ENCODE measurements at places on chromosomes 12 and 14.

- DNase-seq, result peak; percentile 56
These were observed 149.0 kb upstream of the IGF1 start for GRCh38 chr12:102629262-102629888.

GRCh38 chr14:29311983-29312382 is 545.4 kb downstream of the FOXG1 start:
- peak; percentile 20 for DNase-seq

GRCh38 chr14:71891185-71891584 is 41.0 kb upstream of the RGS6 start:
- no peak for DNase-seq

GRCh38 chr14:37150414-37150813 is 22.0 kb downstream of the SLC25A21 start:
- DNase-seq, result peak; percentile 64

DNA sequence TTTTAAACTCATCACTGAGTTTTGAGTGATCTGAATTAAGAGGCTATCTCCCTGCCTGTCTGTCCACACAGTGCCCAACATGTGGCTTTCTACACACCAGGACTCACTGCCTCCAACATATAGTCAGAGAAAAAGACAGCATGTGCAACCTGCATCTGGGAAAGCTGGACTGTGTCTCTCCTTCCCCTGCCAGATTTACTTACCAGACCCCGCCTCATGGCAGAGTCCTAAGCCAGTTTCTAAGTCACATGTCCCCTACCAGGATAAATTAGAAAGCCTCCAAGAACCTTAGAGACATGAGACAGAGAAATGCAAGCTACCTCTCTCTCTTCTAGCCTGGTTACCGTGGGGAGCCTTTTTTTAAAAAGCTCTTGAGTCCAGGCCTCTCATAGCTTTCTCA is 2.7 kb upstream of the HDAC7 start:
- no peak for DNase-seq

DNA sequence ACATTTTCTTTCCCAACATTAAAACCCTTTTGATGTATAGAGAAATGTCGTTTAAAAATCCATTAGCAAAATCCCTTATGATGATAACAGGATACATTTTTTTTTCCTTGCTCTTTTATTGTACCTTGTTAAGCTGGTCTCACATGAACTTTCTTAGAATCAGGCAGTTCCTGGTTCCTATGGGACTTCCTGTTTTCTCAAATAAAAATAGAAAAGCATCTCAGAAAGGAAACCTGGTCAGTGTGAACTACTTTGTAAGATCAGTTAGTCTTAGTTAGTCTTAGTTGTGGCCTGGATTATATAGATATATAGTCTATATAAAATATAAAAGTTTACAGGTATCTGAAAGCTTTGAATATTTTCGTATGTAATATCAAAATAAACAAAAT is 40.3 kb downstream of the LEMD3 start:
- DNase-seq, result no peak

GRCh38 chr14:90651271-90651804 is 164.9 kb downstream of the TTC7B start:
- DNase-seq, result no peak

- no peak for DNase-seq
These were observed 126.8 kb upstream of the PRMT8 start for GRCh38 chr12:3364226-3364625.

GRCh38 chr12:61896436-61896835 is 363.8 kb upstream of the USP15 start:
- no peak for DNase-seq

DNA sequence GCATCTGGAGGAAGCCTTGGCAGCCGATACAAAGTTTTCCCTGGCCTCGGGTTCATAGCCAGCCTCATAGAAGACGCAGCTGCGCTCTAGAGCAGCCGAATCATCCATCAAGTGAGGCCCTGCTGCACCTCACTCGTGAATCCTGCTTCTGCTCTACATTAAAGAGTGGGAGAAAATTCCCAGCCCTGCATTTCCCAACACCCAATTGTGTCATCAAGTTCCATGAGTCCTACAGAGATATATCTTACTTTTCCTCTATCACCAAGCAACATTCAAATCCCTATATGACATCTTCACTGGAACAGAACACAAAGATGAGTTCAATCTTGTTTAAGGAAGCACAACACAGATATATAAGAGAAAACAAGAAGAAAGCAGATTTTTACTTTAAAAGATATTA is 139.3 kb downstream of the TTC7B start:
- no peak for DNase-seq

GRCh38 chr14:101726295-101726953 is 35.1 kb upstream of the PPP2R5C start:
- no peak for DNase-seq

- no peak for DNase-seq
These were observed 419.0 kb upstream of the FBXO33 start for GRCh38 chr14:39851202-39851601.

DNA sequence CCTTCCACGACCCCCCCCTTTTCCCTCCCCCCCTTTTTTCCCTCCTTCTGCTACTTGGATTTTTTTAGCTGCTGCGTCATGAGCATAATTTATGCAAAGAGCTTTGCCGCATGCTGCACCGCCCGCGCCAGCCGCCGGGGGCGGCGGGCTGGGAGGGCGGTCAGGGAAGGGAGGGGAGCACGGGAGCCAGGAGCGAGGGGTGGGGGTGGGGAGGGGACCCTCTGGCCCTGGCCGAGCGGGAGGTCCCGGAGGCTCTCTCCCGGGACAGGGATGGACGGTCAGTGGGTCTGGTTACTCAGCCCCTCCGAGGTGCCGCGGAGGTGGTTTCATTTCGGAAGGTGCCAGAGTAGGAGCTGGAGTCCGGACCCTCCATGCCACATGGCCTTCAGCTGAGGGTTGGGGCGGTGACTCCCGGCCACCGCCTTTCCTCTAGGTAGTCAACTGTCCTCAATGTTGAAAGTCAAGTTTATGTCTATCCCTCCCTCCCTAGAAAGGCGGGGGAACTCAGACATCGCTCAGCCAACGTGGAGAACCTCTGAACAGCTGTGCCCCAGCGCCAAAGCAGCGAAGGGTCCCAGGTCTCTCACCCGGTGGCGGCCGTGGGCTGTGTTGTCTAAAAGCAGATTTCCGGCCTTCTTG is at the start of gene POU6F1:
Gene POU6F1 (minus strand): TSS at position 95 of the 639 bp plus-strand sequence. CDS start 11,226 bp downstream, outside the sequence.
- peak; percentile 88 for DNase-seq

- DNase-seq, result no peak
These were observed 129.7 kb upstream of the PLEKHG7 start for GRCh38 chr12:92573104-92573503.

- DNase-seq, result no peak
These were observed 280.4 kb downstream of the AEBP2 start for GRCh38 chr12:19719672-19720071.

GRCh38 chr12:92556637-92557421 is 146.0 kb upstream of the PLEKHG7 start:
- DNase-seq, result no peak

DNA sequence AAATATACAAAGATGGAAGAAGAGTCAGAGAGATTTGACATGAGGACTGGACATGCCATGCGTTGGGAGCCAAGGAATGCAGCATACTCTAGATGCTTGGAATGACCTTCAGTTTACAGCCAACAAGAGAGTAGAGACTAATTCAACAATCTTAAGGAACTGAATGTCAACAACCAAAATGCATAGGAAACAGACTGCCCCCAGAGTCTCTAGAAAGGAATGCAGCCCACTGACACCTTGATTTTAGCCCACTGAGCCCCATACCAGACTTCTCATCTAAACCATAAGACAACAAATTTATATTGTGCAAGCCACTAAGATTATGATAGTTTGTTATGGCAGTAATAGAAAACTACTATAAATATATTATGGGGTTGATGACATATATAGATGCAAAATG is 611.2 kb downstream of the RPS29 start:
- no peak for DNase-seq

- DNase-seq, result peak; percentile 73
These were observed 428 bp downstream of the RNF41 start for GRCh38 chr12:56221232-56221756.

GRCh38 chr12:49496417-49497360 is 42.1 kb upstream of the KCNH3 start:
- no peak for DNase-seq

- DNase-seq, result peak; percentile 45
These were observed 704 bp downstream of the ATP2B1 start for GRCh38 chr12:89707703-89708564.

- no peak for DNase-seq
These were observed 38.3 kb downstream of the GYS2 start for GRCh38 chr12:21566223-21566906.

DNA sequence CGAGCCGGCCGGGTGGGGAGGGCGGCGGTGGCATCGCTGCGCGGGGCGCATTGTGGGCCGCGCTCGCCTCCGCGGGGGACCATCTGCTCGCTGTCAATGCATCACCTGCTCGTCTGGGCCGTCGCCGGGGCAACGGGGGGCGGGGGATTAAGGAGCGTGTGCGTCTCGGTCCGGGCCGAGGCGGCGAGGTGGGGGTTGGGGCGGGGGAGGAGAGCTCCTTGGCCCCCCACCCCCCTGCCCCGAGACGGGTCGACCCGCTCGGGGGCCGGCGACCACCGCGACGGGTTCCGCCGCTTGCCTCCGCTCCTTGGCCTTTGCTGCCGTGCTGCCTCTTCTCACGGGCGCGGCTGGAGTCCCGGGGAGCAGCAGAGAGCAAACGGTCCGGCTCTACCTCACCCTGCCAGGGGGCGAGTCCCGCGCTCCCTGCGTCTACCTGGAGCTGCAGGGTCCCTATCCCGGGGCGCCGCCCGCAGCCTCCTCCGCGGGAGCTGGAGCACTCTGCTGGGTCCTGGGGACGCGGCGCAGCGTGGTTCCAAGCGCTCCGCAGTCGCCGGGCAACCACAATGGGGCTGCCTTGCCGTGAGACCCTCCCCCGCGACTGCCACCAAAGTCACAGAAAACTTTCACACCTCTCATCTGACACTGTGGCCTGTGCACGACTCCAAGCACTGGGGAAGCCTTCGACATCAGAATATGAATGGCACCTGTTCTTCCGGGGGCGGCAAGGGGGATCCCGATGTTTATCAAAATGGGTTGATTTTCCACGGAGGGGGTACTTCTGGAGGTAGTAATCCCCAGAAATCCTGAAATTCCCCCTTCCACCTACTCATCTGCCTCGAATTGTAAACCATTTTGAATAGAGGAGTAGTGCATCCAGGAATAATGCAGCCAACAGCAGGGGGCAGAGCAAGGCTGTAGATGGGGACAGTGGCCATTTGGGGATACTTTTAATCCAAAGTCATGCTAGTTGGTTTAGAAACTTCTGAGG is at the start of gene C12orf42:
Gene C12orf42 (minus strand): TSS at position 500 of the 988 bp plus-strand sequence. CDS start 17,542 bp downstream, outside the sequence.
- peak; percentile 43 for DNase-seq

GRCh38 chr12:46477541-46477940 is 105.0 kb upstream of the SLC38A2 start:
- peak; percentile 34 for DNase-seq

DNA sequence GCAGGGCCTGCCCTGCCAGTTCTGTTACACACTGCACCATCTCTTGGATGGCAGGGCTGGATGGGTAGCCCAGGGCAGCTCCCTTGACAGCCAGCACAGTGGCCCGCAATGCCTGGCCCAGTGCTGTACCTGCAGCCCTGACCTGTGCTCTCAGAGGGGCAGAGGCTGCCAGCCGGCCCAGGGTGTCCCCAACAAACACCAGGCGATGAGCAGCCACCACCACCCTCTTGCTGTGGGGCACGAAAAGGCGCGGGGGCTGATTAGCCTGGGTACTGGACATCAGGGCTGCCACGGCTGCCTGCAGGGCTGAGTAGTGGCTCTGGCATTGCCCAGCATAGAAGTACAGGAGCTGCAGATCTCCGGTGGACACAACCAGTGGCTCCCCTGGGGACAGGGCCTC is 4.6 kb upstream of the SLC22A17 start:
- DNase-seq, result no peak

DNA sequence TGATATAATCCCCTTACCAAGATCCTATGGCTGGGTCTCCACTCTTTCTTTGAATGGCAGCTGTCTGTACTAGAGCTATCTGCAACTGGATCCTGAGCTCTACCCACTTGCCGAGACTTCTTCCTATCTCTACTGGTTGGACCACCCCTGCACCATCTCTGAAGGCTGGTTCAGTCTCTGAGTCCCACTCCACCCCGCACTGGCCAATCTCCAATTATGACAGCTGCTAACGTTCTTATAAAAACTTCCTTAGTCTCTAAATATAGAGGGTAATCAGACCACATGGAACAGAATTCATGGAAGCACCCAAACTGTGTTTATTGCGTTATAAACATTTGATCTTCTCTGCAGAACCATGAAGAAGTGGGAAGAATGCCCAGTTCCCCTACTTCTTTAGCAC is 186.6 kb upstream of the EEA1 start:
- no peak for DNase-seq

DNA sequence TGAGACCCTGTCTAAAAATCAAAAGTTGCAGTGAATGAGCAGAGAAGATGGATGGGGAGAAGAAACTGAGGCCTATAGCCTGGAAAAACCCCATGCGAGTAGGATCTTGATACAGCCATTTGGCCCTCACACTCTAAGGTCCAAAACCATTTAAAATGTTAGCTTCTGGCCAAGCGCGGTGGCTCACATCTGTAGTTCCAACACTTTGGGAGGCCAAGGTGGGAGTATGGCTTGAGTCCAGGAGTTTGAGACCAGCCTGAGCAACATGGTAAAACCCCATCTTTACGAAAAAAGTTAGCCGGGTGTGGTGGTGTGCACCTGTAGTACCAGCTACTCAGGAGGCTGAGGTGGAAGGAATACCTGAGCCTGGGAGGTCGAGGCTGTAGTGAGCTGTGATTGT is 19.8 kb downstream of the VRTN start:
- DNase-seq, result no peak

GRCh38 chr14:49058511-49058910 is 527.7 kb downstream of the RPS29 start:
- no peak for DNase-seq

GRCh38 chr14:95054346-95055280 is 102.7 kb downstream of the DICER1 start:
- no peak for DNase-seq

DNA sequence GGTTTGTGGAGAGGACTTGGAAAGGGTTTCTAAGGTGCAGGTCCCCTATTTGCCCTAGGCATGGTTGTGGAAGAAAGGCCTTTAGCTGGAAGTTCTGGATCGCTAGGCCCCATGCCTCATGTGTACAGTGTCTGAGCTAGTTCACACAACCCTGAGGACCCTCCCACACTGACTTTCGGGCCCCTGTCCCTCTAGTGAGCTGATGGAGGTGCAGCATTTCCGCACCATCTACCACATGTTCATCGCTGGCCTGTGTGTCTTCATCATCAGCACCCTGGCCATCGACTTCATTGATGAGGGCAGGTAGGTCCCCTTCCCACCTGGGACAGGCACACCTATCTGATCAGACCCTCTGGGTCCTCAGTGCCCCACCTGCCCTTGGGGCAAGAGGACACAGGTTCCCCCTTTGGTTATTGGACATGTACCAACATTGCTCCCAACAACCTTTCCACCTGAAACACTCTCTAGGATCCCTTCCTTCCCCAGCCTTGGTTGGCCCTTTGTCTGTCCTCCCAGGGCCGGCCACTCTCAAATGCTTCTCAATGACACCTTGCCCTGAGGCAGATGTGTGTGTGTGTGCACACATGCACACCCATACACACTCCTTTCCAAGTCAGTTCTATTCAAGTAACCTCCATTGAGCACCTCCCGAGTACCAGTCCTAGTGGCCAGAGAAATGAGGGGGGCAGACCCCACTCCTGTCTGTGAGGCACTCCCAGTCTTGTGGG is 2.6 kb downstream of the SOAT2 start:
- no peak for DNase-seq

- DNase-seq, result no peak
These were observed 34.5 kb downstream of the TDP1 start for GRCh38 chr14:89990218-89990617.

Data from ELR (cell line).